Stimulated activated CD4-positive, alpha-beta T cell treated with anti-CD3 and anti-CD28 coated beads, Interleukin-1b, Interleukin-23, amount 100 ng/mL, for 24 hours (primary cell): ENCODE measurements at places on chromosomes 12 and 14.

DNA sequence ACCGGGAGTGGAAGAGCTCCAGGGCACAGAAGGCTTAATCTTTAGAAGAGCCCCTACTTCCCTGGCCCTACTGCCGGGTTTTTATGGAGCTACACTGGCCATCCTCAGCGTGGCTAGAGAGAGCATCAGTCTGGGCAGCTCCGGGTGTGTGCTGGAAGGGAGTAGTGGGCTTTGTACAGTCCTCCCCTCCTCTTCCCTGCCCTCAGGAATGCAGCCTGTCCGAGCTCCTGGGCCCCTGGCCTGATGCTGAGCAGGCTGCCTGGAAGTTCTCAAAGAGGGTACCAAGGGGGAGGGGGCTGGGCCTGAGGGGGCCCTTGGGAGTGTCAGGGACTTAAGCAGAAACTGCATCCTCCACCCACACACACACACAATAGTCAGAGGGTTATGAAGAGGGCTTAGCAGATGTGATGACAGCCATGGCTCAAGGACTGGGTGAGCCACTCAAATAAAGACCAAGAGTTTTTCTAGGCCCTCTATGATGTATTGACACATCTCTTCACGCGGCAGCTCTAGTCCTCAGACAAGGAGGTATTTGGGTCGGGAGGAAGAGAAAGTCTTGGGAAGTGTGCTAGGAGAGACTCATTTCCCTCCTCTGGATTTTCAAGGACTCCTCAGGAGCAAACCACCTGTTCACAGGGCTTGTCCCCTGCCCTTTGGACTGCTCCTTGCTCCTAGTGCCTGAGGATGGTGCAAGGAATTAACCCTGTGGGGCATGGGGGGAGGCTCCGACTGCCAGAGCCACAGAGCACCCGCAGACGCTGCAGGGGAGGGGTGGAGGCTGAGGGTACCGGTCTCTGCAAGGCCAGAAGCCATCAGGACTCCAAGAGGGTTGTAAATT is 16.5 kb upstream of the FIGNL2 start:
- no peak for DNase-seq

GRCh38 chr14:35412272-35413056 is 7.9 kb upstream of the NFKBIA start:
- DNase-seq, result no peak

GRCh38 chr14:35420036-35420811 is 15.7 kb upstream of the NFKBIA start:
- no peak for DNase-seq

DNA sequence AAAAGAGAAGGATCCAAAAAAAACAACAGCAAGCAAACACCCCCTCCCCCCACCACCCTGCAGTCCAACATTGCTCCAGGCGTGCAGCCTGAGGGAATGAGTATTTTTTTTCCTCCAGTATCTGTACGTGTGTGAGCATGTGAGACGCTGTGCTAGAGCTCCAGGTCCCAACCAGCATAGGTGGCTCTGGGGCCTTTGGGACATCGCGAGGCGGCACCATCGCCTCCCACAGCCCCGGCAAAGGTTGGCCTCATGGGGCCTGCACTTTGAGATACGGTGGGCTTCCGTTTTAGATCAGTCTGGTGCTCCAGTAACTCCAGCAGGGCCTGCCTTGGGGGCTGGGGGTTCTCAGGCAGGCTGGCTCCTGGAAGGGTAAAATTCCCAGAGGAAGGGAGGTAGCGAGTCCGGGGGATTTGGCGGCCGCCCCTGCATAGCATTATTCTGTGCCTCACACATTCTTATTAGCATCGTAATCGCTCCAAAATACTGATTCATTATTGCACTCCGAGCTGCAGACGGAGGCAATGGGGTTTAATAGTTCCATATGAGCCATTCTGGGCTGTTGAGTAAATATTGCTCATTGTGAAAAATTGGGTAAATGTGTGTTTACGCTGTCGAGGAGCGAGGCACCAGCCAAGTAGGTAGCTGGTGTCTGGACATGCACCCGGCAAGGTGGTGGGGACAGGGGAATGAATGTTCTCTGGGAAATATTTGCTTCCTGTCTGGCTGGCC is 143.1 kb upstream of the MYL2 start:
- DNase-seq, result no peak

GRCh38 chr14:89304972-89305703 is 111.9 kb downstream of the FOXN3 start:
- no peak for DNase-seq

DNA sequence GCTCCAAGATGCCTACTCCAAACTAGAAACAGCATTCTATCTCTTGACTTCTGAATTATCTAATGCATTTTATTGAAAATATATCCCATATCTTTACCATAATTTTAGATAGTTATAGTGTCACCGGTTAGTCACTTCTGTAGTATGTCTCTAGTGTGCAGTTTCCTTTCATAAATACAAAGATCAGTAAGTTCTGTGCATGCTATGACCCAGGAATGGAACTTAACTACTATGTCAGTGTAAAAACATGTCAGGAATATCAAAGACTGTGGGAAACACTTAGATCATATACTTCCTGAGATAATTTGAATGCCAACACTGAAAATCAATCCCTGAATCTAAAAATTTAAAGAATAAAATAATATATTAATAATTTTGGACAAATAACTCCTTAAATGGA is 237.6 kb downstream of the ATXN7L3B start:
- no peak for DNase-seq

- no peak for DNase-seq
Observed at GRCh38 chr12:113781415-113782198, 184.5 kb downstream of the RBM19 start.

- DNase-seq, result no peak
Observed at GRCh38 chr14:77868552-77869285, 68.8 kb downstream of the ADCK1 start.

DNA sequence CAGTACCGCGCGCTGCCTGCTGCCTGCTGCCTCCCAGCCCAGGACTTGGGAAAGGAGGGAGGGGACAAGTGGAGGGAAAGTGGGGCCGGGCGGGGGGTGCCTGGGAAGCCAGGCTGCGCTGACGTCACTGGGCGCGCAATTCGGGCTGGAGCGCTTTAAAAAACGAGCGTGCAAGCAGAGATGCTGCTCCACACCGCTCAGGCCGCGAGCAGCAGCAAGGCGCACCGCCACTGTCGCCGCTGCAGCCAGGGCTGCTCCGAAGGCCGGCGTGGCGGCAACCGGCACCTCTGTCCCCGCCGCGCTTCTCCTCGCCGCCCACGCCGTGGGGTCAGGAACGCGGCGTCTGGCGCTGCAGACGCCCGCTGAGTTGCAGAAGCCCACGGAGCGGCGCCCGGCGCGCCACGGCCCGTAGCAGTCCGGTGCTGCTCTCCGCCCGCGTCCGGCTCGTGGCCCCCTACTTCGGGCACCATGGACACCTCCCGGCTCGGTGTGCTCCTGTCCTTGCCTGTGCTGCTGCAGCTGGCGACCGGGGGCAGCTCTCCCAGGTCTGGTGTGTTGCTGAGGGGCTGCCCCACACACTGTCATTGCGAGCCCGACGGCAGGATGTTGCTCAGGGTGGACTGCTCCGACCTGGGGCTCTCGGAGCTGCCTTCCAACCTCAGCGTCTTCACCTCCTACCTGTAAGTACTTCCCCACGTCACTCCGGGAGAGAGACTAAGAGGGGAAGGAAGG is at the start of gene LGR5:
Gene LGR5 (plus strand): TSS at position 186 of the 732 bp plus-strand sequence. CDS start 283 bp downstream, at position 469.
- no peak for DNase-seq

DNA sequence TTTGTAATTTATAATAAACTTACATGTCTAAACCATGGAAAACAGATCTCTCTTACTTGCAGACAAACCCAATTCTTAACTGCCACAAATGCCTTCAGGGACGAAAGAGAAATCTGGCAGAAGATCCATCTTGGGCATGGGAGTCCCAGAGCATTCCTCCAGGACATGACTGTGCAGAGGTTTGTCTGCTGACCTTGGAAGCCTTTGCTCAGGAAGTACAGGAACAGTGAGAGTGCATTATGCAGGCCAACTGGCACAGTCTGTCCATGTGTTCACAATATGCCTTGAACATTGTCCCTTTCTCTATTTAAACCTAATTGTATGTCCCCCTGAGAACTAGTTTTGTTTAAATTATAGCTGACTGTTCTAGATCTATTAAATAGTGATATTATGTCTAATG is 467.1 kb downstream of the ATP23 start:
- no peak for DNase-seq

- no peak for DNase-seq
Observed at GRCh38 chr12:42741091-42741490, 151.5 kb upstream of the PRICKLE1 start.

DNA sequence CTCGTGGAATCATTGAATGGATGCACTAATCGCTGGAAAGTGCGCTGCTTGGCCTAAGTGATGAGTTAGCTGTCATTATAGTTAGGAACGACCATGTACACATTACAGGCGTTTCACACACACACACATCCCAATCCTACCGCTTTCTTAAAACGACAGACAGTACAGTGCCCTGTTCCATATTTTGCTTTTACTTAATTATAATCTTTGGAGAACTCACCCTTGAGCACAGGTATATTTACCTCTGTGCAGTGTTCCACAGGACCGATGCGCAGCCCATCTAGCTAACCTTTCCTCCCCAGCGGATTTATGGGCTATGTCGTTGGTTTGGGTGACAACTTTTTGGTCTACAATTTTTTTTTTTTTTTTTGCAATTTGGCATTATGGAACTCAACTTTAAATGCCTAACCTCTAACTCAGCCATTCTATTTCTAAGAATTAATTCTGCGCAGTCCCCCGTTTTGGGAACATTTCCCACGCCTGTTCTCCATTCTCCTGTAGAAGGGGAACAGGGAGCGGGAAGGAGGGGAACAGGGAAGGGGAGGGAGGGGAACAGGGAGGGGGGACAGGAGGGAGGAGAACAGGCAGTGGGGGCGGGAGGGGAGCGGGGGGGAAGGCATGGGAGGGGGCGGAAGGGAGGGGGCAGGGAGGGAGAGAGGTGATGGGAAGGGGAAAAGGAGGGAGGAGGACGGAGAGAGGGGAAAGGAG is 663 bp upstream of the ULK1 start:
- DNase-seq, result no peak

GRCh38 chr14:90785471-90785870 is 30.8 kb downstream of the TTC7B start:
- no peak for DNase-seq

- DNase-seq, result no peak
Observed at GRCh38 chr12:72570601-72571000, 298.4 kb downstream of the TRHDE start.

DNA sequence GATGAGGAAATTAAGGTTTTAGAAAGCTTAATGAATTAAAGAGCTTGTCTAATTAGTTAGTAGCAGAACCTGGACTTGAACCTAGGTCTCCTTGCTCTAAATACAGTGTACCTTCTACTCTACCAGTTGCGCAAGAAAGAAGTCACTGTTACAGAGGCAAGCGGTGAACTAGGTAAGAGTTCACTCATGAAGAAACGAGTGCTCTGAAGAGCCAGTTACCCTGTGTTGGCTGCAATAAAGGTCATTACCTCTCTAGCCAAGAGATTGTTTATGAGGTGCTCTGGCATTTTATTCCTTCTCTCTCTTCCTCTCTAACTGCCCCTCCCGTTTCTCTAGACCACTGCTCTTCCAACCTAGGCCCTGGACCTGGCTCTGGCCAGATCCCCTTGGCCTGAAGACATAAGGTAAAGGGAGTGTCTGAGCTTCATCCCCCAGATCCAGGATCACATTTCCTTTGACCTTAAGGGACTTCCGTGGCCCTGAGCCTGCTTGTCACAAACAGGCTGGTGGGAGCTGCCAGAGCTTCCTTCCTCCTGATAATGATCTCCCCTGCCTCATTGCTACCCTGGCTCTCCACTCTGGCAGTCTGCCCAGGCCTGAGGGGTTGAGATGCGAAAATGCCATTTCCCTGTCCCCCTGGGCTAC is 1.9 kb downstream of the RNASE7 start:
- DNase-seq, result no peak

DNA sequence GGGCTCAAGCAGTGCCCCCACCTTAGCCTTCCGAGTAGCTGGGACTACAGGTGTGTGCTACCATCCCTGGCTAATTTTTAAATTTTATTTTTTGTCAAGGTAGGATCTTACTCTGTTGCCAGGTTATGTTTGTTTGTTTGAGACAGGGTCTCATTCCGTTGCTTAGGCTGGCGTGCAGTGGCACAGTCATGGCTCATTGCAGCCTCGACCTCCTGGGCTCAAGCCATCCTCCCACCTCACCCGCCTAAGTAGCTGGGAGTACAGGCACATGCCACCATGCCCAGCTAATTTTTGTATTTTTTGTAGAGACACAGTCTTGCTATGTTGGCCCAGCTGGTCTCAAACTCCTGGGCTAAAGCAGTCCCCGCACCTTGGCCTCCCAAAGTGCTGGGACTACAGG is 83.3 kb upstream of the KCNH3 start:
- DNase-seq, result no peak

GRCh38 chr12:6345319-6346091 is 3.6 kb upstream of the TNFRSF1A start:
- no peak for DNase-seq

DNA sequence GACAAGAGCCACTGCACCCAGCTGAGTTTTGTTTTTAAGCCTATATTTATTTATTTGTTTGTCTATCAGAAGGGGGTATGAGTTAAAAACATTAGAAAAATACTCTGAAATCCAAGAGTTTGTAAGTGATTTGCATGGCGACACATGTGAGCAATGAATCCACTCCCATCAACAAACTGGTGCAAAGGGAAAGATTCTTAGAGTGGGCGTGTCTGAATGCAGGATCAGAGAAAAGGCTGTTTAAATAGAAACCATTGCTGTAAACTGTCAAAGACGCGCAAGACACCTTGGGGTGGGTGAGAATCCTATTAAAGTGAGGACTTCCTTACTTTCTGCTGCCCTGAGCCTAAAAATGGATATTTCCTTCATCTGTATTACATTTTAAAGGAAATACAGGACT is 51.9 kb downstream of the ZFYVE26 start:
- no peak for DNase-seq

- DNase-seq, result no peak
Observed at GRCh38 chr14:91878274-91878673, 10.9 kb upstream of the TC2N start.

GRCh38 chr14:70045844-70046535 is 142.8 kb downstream of the SLC8A3 start:
- no peak for DNase-seq

DNA sequence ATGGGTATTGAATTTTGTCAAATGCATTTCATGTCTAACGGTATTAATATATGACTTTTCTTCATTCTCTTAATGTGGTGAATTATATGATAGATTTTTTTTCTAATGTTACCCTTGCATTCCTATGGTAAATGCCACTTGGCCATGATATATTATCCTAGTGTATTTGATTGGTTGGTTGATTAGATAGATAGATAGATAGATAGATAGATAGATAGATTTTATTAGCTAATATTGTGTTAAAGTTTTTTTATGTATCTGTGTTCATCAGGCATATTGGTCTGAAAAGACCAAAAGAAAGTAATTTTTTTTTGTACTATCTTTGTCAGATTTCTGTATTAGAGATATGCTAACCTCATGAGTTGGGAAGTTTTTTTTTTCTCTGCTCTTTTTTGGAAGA is 124.6 kb downstream of the TGFB3 start:
- no peak for DNase-seq

GRCh38 chr12:9597365-9597764 is 10.4 kb downstream of the KLRB1 start:
- DNase-seq, result no peak
